A549 treated with Hydrocortisone at 1 μM for 4 hours (cell line): ENCODE measurements at places on chromosomes 4 and X. TPM values are rescaled to one million over a fixed set of nuclear protein-coding genes. Genes with fewer than 3 reads are reported as not detected.

The MAGEA2B gene
- total RNA-seq, result 0.07 to 0.10 TPM in 2 of 5 replicates, not detected in the others

The ARX gene
- 0.38 to 0.72 TPM (median 0.62 TPM) in 5 replicates for total RNA-seq

The DUSP9 gene
- total RNA-seq, result 1.0 to 1.6 TPM (median 1.5 TPM) in 5 replicates

The MAGEA10 gene
- 0.05 TPM in 1 of 5 replicates, not detected in the others for total RNA-seq

The TMEM150C gene
- 0.59 to 1.2 TPM (median 0.95 TPM) in 5 replicates for total RNA-seq
